Stomach (tissue), 19 donors: ENCODE measurements at places on chromosomes 4 and X. TPM values are rescaled to one million over a fixed set of nuclear protein-coding genes. Genes with fewer than 3 reads are reported as not detected.

DNA sequence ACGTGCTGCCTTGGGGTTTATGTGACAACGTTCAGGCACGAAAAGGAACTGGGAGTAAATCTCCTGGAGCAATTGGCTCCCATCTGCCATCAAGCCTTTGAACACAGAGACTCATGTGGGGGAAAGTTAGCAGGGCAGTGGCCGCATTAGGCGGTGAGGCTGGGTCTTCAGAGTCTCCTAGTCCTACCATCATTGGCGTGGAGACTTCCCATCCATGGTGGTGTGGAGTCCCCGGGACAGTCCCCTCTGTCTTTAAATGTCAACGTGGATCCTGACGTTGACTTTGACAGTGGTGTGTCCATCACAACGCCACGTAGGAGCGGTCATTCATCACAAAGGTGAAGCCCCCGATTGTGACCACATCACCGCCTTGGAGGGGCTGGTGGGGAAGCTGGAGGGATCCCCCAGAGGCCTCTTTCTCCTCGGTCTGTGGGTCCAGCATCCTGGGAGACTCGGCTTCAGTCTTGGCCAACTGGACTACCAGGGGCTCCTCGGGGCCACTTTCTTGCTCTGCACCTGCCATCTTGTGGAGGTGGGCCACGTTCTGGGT, 21.8 kb downstream of the CRLF2 start:
- peaks cover 4% of the 10 kb centered on the region for H3K27me3 ChIP-seq
- H3K36me3 ChIP-seq, result no peaks in the 10 kb centered on the region
- H3K4me1 ChIP-seq, result no peaks in the 10 kb centered on the region
- no peak for DNase-seq

DNA sequence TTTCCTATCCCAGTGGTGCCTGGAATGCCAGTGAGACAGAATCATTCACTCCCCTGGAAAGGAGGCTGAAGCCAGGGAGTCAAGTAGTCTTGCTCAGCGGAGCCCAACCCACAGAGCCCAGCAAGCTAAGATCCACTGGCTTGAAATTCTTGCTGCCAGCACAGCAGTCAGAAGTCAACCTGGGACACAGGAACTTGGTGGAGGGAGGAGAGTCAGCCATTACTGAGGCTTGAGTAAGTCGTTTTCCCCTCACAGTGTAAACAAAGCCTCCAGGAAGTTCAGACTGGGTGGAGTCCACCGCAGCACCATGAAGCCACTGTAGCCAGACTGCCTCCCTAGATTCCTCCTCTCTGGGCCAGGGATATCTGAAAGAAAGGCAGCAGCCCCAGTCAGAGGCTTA, 283.2 kb upstream of the CPEB2 start:
- peak overlapping the region; percentile 32 for H3K27ac ChIP-seq
- H3K4me1 ChIP-seq, result no peaks in the 10 kb centered on the region
- no peaks in the 10 kb centered on the region for H3K27me3 ChIP-seq
- no peak overlapping the region for H3K4me3 ChIP-seq
- DNase-seq, result peak; percentile 16

DNA sequence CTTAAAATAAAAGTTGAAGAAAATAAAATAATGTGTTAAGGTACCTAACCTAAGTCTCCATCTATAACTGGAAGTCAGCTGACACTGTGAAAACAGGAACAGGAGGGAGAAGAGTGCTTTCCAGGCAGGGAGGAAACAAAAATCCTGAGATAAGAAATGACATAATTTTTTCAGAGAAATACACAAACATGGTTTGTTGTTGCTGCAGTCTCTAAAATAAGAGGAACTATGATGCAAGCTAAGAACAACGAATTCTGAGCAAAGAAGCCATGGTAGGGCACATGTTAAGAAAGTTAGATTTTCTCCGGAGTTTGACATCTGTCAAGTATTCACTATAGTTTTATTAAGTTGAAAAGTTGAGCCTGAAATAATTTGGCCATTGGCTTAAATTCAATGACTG, 26.9 kb downstream of the PAPSS1 start:
- no peak overlapping the region for H3K27ac ChIP-seq
- no peaks in the 10 kb centered on the region for H3K27me3 ChIP-seq
- no peak overlapping the region for H3K4me3 ChIP-seq
- DNase-seq, result no peak

DNA sequence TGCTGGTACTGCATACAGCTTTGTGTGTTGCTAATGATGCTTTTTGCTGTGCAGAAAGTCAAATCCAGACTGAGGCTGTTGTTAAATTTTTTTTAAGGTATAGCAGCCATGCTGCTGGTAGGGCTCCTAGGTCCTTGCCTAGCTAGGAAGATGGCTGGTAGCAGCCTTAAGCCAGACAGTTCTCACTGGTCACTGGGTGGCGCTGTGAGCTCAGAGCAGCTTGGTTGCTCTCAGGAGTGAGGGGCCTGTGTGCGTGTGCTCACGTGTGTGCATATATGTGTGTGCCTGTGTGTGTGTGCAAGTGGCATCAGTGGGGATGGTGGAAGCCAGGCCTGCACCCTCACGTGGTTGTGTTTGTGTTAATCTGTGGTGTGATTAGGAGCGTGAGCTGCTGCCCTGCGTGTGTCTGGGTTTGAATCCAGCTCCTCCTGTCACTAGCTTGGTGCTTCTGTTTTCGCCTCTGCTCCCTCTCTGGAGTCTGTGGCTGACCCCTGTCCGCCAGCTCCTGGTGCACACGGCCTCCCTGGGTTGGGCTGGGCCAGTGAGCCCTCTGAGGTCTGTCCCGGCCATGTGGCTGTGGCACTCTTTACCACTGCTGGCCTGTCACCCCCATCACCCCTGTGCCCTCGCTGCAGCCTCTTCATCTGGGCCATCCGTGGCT, 46.1 kb downstream of the SORCS2 start:
- H3K4me3 ChIP-seq, result no peak overlapping the region
- H3K27ac ChIP-seq, result no peak overlapping the region
- no peaks in the 10 kb centered on the region for H3K4me1 ChIP-seq
- no peaks in the 10 kb centered on the region for H3K27me3 ChIP-seq
- H3K36me3 ChIP-seq, result no peaks in the 10 kb centered on the region
- DNase-seq, result no peak

- no peak for DNase-seq
- no peaks in the 10 kb centered on the region for H3K36me3 ChIP-seq
- H3K27me3 ChIP-seq, result no peaks in the 10 kb centered on the region
- no peak overlapping the region for H3K27ac ChIP-seq
- no peaks in the 10 kb centered on the region for H3K4me1 ChIP-seq
These were observed 206.5 kb upstream of the PDE5A start for GRCh38 chr4:119834906-119835612.

DNA sequence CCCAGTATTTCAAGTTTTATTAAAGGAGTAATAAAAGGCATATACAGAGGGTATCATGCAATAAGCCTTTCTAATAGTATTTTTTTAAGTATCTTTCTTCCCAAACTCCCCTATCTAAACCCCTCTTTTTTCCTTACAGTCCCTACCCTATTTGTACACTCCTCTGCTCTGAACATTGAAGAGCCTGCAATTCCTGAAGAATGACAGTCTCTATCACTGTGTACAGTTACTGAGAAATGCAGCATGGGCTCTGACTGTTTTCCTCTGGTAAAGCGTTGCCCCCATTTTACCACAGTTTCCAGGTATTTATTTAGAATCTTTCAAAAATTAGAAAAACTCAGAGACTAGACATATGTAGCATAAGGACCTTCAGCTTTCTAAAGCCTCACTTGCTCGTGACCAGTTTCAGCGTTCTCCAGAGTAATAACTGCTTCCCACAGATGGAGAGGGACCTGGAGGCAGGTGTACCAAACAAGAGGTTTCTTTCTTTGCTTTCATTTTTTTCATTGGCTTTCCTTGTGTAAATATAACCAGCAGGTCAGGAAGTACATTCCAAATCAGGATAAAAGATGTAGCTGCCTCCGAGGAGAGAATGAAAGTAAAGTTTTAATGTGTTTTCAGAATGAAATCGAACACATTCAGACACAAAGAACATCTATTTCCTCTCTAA, 230.8 kb downstream of the CFAP299 start:
- no peak overlapping the region for H3K27ac ChIP-seq
- no peak overlapping the region for H3K4me3 ChIP-seq
- DNase-seq, result peak; percentile 31
- no peaks in the 10 kb centered on the region for H3K4me1 ChIP-seq

- no peaks in the 10 kb centered on the region for H3K36me3 ChIP-seq
- DNase-seq, result no peak
- H3K27ac ChIP-seq, result no peak overlapping the region
- no peak overlapping the region for H3K4me3 ChIP-seq
These were observed 45.2 kb downstream of the LNX1 start for GRCh38 chr4:53545942-53546581.

DNA sequence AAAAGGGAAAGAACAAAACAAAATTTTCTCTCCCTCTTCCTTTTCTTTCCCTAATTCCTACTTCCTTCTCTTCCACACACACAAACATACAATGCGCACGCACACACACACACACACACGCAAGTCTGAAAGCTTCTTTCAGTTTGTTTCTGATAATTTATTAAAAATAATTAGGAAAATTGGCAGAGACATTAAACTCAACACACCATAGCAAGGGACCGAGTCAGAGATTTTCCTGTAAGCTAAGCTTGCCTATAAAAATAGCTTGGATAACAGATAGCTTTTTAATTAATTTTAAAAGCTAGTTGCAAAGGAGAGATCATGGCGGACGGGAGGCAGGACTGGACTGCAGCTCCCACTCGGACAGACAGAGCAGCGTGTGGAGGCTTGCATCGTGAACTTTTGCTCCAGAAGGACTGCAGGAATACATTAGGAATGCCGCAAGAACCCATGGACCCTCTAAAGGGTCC, 92.6 kb upstream of the MAPK10 start:
- no peaks in the 10 kb centered on the region for H3K36me3 ChIP-seq
- H3K27ac ChIP-seq, result peak overlapping the region; percentile 80
- no peaks in the 10 kb centered on the region for H3K27me3 ChIP-seq
- no peaks in the 10 kb centered on the region for H3K4me1 ChIP-seq
- no peak for DNase-seq

The POU4F2 gene
- not detected for total RNA-seq

- H3K27me3 ChIP-seq, result no peaks in the 10 kb centered on the region
- H3K36me3 ChIP-seq, result no peaks in the 10 kb centered on the region
- no peak overlapping the region for H3K27ac ChIP-seq
- no peak overlapping the region for H3K4me3 ChIP-seq
These were observed 195.2 kb upstream of the STK26 start for GRCh38 chrX:131827935-131828334.

DNA sequence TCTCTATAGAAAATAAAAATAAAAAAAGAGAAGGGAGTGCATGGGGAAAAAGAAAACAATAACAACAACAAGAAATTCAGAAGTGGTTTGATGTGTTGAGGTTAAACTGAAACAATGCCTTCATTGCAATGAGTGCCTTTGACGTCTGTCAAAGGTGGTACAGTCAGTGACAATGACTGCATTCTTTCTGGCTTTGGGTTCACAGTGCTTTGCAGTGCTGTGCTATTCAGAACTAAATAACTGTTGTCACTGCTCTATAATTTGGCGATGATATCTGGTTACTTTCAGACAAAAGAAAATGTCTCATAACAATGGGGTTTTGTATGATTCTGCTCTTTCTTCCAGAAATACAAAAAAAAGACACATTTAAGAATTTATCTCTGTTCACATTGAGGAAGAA, 488.6 kb upstream of the MAGEB2 start:
- no peaks in the 10 kb centered on the region for H3K36me3 ChIP-seq
- DNase-seq, result no peak
- no peak overlapping the region for H3K27ac ChIP-seq
- H3K4me1 ChIP-seq, result no peaks in the 10 kb centered on the region
- no peak overlapping the region for H3K4me3 ChIP-seq
- H3K27me3 ChIP-seq, result no peaks in the 10 kb centered on the region

- H3K4me3 ChIP-seq, result peak overlapping the region; percentile 69
- H3K4me1 ChIP-seq, result no peaks in the 10 kb centered on the region
- H3K36me3 ChIP-seq, result no peaks in the 10 kb centered on the region
- H3K27me3 ChIP-seq, result no peaks in the 10 kb centered on the region
- DNase-seq, result peak; percentile 54
- H3K27ac ChIP-seq, result peak overlapping the region; percentile 72
These were observed 797 bp downstream of the CD99L2 start for GRCh38 chrX:150897421-150898320.

The FGFRL1 gene
- total RNA-seq, result 3.5 TPM

DNA sequence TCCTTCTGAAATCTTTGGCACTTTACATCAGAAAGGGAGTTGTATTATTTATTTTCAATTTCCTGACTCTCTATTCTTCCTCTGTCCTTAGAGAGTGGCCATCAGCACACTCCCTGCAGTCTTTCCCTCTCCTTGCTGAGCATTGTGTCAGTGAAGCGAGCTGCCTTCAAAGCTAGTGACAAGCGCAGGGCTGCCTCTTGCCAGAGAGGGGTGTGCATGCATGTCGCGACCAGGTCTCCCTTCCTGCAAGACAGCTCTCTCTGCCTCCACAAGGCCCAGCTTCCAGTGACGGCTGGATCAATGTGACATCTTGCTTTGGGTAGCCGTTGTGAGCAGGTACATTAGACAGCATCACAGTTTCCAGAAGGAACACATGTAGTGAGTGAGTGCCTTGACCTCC, 810.9 kb upstream of the TENM3 start:
- DNase-seq, result no peak
- no peak overlapping the region for H3K27ac ChIP-seq
- H3K36me3 ChIP-seq, result no peaks in the 10 kb centered on the region
- H3K4me3 ChIP-seq, result no peak overlapping the region
- no peaks in the 10 kb centered on the region for H3K27me3 ChIP-seq

DNA sequence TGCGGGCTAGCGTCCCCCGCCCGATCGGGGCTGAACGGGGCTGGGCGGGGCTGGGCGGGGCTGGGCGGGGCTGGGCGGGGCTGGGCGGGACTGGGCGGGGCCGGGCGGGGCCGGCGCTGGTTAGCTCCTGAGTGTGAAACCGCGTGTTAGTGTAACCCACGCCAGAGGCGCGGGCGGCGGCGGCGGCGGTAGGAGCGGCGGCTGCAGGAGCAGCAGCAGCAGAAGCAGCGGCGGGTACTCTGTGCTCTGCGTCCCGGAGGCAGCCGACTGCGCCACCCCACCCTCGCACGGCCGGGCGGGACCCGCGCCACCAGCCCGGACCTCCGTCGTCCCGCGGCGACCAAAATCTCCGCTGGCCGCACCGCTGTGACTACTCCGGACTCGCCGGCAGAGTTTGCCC, 128.1 kb downstream of the LAS1L start:
- peak overlapping the region; percentile 49 for H3K4me3 ChIP-seq
- no peaks in the 10 kb centered on the region for H3K36me3 ChIP-seq
- no peaks in the 10 kb centered on the region for H3K4me1 ChIP-seq
- DNase-seq, result peak; percentile 24

The SCML2 gene
- 5.7 TPM for total RNA-seq

DNA sequence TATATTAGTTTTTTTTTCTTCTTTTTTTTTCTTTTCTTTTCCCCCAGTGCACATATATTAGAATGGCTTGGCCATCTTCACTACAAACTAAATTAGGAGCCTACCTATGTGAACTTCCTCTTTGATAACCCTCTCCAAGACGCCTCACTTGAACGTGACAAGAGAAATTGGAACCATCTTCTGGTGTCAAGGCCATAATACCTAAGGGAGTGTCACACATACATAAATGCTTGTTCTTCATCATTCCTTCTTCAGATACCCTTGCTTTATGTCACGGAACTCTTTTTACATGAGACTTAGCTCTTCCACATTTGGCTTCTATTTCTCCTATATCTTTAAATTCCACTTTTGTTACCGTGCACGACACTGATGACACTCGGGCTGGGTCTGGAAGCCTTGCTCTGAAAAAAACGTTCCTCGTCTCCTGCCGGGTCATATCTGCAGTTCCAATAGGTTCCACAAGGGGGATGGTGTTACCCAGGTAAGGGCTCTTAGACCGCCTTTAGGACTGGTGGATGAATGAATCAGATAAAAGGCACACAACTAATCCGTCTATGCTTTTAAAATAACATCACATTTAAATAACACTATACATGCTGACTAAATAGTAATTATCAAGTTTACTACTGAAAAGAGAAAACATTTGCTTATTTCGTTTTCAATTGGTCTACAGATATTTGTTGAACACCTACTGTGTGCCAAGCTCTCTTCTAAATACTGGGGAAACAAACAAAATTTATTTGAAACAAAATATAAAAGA, 19.9 kb downstream of the DGAT2L6 start:
- H3K4me1 ChIP-seq, result no peaks in the 10 kb centered on the region
- H3K27me3 ChIP-seq, result no peaks in the 10 kb centered on the region
- DNase-seq, result peak; percentile 51
- no peak overlapping the region for H3K27ac ChIP-seq
- no peaks in the 10 kb centered on the region for H3K36me3 ChIP-seq
